ENCODE measurements at places on chromosomes 11 and 22.

GRCh38 chr11:13098063-13098462 lies 88.9 kb downstream of the RASSF10 start:
- DNase-seq, result no peak

DNA sequence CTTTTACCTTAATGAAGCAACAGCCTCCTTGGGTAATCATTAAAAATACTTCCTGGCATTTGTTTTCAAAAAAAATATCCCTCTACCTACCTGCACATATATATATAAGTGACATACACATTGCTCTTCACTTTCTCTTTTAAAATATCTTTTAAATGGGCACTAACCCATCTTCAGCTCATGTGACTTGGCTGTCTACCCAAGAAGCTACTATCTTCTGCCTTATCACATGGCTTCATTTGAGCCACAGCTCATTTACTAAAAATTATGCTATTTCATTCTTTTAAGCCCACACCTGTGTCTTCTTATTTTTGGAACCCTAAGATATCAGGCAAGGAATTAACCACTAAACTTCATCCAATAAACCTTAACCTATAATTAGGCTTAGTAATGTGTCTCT lies 37.0 kb upstream of the SOX6 start:
- no peak for DNase-seq

DNA sequence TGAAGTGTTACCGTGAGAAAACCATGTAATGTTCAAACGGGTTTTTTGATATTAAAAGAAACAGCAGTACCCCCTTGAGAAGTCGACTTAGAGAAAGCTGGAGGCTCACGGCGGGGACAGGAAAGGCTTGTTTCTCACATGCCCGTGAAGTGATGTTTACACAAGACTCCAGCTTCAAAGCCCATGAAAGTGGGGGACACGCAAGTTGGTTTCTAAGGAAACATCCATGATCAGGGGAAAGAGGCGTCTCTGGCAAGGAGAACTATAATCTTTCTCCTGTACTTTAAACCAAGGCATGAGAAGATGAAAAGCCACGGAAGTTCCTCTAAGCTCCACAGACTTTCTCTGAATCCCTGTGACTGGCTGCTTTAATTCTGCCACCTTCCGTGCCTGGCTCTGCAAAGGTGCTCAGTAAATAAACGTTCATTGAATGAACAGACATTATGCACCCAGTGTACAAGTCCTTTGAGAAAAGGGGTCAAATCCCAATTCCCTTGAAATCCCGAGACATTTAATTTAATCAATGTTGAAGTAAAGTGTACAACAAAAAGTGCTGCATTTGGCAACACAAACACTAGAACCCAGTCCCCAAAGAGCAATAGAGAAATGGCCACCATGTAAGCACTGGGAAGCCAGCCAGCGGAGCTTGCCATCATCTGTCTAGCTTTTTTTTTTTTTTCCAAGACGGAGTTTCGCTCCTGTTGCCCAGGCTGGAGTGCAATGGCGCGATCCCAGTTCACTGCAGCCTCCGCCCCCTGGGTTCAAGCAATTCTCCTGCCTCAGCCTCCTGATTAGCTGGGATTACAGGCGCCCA lies 58.7 kb downstream of the AHNAK start:
- DNase-seq, result no peak

- DNase-seq, result no peak
These were observed 6.7 kb downstream of the ACP2 start for GRCh38 chr11:47241841-47242301.

DNA sequence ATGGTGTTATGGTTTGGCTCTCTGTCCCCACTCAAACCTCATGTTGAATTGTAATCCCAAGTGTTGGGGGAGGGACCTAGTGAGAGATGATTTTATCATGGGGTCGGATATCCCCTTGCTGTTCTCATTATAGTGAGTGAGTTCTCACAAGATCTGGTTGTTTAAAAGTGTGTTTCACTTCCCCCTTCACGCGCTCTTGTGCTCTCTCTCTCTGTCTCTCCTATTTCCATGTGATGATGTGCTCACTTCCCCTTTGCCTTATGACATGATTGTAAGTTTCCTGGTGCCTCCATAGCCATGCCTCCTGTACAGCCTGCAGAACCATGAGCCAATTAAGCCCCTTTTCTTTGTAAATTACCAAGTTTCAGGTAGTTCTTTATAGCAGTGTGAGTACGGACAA lies 765.1 kb downstream of the KCNA4 start:
- DNase-seq, result no peak

GRCh38 chr22:37331856-37332536 lies 49.7 kb downstream of the CYTH4 start:
- no peak for DNase-seq

DNA sequence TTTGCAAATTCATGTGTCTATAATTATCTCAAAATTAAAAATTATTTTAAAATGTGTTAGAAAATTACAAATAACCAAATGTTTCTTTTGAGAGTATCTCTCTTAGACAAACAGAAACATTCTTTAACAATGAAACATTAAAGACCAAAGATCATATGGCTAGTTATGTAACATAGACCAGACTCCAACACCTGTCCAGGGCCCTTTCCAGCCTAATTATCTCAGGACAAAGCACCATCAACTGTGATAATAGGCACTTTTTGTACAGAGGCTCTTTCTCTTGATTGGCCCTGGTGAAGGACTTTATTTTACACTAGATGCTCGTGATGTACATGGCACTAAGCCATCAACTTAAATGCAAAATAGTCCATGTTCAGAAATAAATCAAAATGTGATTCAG lies 5.0 kb upstream of the PLEKHA7 start:
- DNase-seq, result no peak

DNA sequence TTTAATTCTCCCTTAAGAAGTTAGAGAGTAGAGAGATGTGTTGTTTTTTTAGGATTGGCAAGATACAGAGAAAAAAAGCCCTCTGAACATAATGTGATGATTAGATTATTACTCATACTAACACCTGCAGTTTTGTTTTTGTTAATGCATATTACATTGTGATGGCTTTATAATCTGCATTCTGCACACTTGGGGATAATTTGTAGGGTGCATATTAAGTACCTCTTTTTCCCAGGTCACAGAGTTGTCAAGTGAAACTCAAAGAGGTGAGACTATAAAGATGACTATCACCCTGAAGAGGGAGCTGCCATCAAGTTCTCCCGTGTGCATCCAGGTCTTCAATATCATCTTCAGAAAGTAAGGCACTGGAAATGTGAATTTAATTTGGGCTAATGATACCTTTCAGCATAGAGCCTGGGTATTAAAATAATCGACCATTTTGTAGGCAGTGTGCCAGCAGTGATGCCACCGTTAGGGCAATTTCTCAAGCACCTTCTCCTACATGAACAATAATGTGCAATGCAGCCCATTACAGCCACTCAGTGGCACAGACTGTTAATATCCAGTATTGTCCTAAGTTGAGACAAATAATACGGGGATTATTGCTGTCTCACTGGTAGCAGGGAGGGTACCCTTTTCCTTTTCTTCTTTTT lies 16.2 kb downstream of the PIWIL4 start:
- DNase-seq, result no peak

- no peak for DNase-seq
These were observed 729 bp upstream of the ALX4 start for GRCh38 chr11:44310463-44311272.

- no peak for DNase-seq
These were observed 439.4 kb upstream of the ARHGAP42 start for GRCh38 chr11:100247704-100248103.
